ENCODE measurements at places on chromosomes 3 and 15. TPM values are rescaled to one million over a fixed set of nuclear protein-coding genes. Genes with fewer than 3 reads are reported as not detected.

Gene KNG1
- total RNA-seq, result not detected

DNA sequence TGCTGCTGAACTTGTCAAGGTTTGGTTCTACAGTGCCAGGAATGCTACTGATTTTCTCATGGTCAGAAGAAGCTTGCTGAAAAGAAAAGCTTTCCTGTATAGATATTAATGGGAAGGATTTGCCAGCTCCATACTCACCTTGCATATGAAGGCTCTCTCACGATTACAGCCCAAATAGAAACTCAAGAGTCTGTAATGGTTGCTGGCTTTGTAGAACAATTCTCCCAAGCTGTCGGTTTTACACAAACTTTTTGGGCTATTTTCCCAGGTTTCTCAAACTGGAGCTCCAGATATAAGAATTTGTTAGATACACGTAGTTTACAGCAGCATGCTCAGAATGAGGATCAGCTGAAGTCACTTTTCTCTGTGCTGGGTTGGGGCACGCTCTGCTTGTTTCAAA, 30.1 kb upstream of the LRRC3B start:
- H3K4me3 ChIP-seq, result no peak overlapping the region
- H3K4me1 ChIP-seq, result no peaks in the 10 kb centered on the region
- H3K27ac ChIP-seq, result no peak overlapping the region
- H3K27me3 ChIP-seq, result no peaks in the 10 kb centered on the region

GRCh38 chr3:52502808-52503350, 7.7 kb downstream of the STAB1 start:
- no peak overlapping the region for H3K4me3 ChIP-seq
- H3K36me3 ChIP-seq, result no peaks in the 10 kb centered on the region
- H3K27me3 ChIP-seq, result no peaks in the 10 kb centered on the region
- no peak overlapping the region for H3K27ac ChIP-seq
- no peak for DNase-seq
- no peaks in the 10 kb centered on the region for H3K4me1 ChIP-seq

Gene ACTR8
- 28.5 TPM for total RNA-seq

DNA sequence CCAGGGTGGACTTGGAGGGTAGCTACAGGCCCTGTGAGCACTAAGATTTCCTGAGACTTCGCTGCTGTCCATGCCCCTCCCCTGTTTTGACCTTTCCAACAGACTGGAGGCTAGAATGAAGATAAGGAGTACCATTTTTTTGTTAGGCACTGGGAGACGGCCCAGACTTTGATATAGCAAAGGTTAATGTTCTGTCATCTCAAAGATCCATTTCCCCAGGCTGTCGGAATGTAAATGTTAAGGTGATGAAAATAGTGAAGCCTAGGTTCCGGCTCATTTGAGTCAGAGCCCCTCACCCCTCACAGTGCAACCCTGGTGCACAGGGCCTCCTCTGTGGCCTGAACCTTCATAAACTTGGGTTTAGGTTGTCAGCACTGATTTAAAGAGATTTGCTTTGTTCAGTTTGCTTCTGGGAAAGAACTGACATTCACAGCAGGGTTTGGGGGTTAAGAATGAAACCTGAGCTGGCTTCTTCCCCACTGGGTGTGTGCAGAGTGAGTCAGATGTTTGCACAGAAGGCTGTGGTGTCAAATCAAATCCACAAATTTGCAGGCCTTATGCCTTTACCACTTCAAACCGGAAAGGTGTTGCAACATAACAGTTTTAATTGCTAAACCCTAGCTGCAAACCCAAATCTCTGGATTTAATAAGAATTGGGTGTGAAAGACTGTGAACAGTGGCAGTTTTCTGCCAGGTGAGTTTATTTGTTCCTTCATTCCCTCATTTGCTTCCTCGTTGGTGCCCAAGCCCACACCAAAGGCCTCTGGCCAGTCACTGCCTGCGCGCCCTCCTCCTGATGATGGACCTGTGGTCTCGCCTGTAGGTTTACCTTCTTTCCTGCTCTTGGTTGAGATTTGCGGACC, 20.6 kb upstream of the KCTD6 start:
- H3K27ac ChIP-seq, result peak overlapping the region; percentile 44
- no peaks in the 10 kb centered on the region for H3K27me3 ChIP-seq
- H3K4me3 ChIP-seq, result no peak overlapping the region

DNA sequence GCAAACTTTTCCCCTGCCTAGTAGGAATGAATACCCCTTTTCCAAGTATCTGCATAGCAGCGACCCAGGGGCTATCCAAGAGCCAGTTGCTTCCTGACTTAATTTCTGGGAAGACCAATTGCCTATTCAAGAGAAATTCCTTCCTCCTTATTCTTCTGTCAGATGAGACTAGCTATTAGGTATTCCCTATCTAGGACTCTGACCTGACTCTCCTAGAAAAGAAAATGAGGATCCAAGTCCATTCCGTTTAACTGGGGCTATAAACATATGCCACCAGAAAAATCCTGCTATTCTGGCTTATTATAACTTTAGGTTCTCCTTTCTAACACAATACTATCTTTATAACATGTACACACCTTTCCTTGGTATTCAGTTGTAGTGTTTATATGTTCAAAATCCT, 1.7 kb downstream of the HHLA2 start:
- no peak for DNase-seq
- no peaks in the 10 kb centered on the region for H3K27me3 ChIP-seq
- no peak overlapping the region for H3K4me3 ChIP-seq
- H3K27ac ChIP-seq, result no peak overlapping the region

DNA sequence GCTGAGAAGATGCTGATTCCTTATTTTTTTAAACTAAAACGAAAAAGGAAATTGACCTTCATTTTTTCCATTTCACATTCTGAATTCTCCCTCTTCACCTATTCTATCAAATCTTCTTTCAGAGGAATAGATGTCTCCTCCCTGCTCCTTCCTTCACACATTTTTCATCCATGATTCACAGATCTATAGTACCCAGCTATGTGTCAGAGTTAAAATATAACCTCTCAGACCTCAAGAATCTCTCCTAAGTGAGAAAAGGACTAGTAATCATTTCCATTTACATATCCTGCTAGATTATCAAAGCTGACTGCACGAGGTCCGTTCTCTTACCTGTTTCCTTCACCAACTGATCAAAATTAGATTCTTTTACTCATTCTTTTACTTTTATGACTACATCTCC, 1297.6 kb upstream of the ALCAM start:
- no peaks in the 10 kb centered on the region for H3K36me3 ChIP-seq
- H3K4me1 ChIP-seq, result no peaks in the 10 kb centered on the region
- DNase-seq, result no peak
- H3K27ac ChIP-seq, result no peak overlapping the region
- H3K27me3 ChIP-seq, result no peaks in the 10 kb centered on the region
- H3K4me3 ChIP-seq, result no peak overlapping the region

DNA sequence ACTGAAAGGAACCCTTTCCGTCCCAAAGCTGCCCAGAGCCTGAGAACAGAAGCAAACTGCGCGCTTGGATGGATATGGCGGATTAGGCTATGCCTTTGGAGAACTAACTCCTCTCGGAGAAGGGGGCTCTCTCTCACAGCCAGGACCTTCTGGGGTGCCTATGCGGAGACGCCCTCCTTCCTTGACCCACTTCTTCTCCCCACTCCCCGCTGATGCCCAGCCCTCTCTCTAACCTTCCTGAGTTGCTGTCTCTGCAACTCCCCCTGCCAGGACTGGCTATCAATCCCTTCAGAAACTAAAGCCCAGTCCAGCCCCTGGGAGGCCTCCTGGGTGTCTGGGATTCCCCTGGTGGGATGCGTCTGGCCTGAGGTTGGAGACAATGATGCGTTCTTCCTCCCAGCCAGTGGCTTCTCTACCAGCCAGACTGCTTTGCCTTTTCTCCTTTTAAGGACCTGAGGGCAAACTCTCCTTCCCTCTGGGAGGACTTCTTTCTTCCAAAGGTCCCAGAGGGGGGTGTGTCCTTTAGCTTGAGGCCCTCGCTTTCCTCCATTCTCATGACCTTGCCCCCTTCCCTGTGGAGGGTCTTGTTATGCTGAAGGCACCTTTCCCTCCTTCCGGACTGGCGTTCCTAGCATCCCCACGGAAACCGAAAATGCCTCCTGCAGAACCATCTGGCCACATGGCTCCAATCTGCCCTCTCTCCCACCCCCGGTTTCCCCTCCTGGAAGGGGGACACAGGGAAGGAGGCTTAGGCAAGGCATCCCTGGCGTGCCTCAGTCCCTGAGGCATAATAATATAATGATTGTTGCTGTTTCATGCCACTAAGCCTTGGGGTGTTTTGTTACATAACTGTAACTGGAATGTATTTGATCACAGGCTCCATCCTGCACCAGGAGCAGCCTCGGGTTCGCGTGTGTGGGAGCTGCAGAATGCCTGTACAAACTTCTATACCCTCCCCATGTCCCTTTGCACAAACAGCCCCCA, 63.4 kb upstream of the C15orf39 start:
- no peak for DNase-seq
- no peak overlapping the region for H3K27ac ChIP-seq
- H3K36me3 ChIP-seq, result peaks cover 16% of the 10 kb centered on the region
- peaks cover 2% of the 10 kb centered on the region for H3K4me1 ChIP-seq
- no peaks in the 10 kb centered on the region for H3K27me3 ChIP-seq
- H3K4me3 ChIP-seq, result no peak overlapping the region

DNA sequence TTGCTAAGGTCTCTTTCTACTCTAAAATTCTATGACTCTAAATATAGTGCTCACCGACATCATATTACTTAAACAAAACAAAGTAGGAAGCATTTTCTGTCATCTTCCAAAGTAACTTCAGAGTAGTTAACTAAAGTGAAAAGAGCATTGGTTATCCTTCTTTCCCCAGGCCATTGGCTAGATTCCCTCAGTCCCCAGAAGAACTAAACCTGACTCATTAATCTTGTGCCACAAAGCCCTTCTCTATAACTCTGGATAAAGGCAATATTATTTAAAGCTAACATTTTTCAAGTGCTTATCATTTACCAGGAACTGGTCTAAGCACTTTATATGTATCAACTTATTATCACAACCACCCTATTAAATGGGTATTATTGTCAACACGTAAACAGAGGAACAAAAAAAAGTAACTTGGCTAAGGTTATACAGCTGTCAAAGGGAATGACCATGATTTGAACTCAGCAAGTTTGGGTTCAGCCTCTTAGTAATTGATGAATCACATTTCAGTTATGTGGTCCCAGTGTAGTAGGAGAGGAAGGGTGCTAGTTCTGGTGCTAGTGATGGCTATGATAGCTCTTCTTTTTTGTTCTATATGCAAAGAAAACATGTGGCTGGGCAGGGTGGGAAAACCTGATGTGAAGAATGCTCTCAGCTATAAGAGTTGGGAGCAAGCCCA, 304.9 kb downstream of the FGF12 start:
- no peak for DNase-seq
- H3K36me3 ChIP-seq, result no peaks in the 10 kb centered on the region
- H3K4me1 ChIP-seq, result no peaks in the 10 kb centered on the region
- no peak overlapping the region for H3K27ac ChIP-seq

DNA sequence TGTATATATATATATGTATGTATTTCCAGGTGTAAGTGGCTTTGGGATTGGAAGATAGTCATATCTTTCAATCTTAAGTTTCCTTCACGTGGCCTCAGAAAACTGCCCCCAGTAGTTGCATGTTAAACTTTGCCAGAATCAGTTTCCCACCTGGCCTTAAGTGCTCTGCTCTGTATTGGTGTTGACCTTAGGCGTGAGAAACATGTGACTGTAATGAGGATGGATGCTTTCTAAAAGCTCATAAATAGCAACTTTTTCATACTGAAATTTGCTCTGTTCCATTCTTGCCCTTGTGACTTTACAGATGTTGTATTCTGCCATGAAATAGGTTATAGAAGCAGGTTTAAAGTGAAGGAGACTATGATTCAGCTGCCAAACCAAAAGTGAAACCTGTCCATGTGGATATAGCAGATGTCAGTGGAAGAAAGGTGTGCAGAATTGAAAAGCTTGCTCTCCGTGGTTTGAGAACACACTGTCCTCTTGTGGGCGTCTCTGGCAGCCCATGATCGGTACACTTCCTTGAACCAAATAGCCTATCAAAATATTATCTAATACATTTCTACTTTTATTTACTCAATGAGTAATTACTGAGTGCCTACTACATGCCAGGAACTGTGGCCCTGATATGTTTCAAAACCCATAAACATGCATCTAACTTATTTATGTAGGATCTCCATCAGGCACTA, 15.8 kb downstream of the SCG5 start:
- DNase-seq, result peak; percentile 13
- H3K27me3 ChIP-seq, result no peaks in the 10 kb centered on the region
- no peak overlapping the region for H3K27ac ChIP-seq

Gene XCR1
- total RNA-seq, result not detected

- H3K4me1 ChIP-seq, result peaks cover 2% of the 10 kb centered on the region
- no peaks in the 10 kb centered on the region for H3K36me3 ChIP-seq
- no peaks in the 10 kb centered on the region for H3K27me3 ChIP-seq
These were observed 7.5 kb upstream of the DNAAF4 start for GRCh38 chr15:55515491-55515890.

DNA sequence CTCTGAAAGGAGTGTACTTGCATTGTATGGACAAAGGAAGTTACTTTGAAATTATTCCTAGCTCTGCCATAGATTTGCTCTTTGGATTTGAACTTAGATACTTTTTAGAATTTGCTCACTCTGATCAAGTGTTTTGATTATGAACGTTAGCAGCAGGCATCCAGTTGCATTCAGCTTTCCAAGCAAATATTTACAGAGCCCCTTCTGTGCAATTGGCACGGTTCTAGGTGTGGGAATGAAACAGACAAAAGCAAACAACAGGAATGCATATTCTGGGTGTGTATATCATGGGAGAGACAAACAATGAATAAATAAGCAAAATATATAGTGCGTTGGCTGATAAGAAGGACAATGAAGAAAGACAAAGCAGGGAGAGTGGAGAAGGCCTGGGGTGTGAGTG, 125.5 kb upstream of the ADAMTS9 start:
- no peak overlapping the region for H3K4me3 ChIP-seq
- peaks cover 2% of the 10 kb centered on the region for H3K27me3 ChIP-seq
- H3K27ac ChIP-seq, result no peak overlapping the region
- H3K4me1 ChIP-seq, result no peaks in the 10 kb centered on the region

Gene LRRC31
- not detected for total RNA-seq

Gene ALCAM
- total RNA-seq, result 14.5 TPM

DNA sequence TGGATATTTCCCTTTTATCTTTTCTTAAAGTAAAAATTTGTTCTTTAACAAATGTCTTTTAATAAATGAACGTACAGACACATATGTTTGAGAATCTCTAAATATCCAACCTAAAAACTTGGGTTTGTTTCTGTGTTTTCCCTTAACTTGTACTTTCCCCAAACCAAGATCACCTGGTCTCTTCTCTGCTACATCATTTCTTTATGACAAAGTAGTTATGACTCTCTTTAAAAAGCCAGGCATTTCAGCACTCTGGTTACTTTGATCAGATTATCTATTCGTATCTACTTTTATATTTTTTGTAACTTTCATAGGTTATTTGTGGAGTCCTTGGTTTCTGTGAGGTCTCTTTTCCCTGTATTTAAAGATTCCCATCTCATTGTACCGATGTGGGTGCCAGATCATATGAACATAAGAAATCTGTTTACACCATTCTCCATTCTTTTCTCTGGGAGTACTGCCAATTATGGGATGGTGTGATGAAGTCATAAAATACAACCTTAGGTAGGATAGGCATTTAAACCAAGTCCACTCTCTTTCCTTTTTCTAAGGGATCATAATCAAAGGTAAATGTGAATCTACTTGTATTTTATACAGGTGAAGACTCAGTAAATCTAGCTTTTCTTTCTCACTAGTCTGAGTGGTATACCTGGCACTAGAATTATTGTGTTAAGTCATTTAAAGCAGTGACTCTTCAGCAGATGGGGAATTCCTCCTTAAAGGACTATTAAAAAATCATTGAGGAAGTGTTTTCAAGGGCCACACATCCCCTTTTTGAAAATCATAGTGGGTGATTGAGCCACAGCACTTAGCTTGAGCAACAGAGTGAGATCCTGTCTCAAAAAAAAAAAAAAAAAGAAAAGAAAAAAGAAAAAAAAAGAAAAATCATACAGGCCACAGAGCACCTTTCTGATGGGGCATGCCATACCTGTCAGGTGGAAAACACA, 12.4 kb upstream of the NFKBIZ start:
- H3K36me3 ChIP-seq, result peaks cover 56% of the 10 kb centered on the region
- no peak overlapping the region for H3K27ac ChIP-seq
- no peak for DNase-seq
- H3K4me3 ChIP-seq, result no peak overlapping the region

All from activated CD8-positive, alpha-beta T cell treated with anti-CD3 and anti-CD28 coated beads for 36 hours (primary cell).